Activated CD8-positive, alpha-beta memory T cell treated with anti-CD3 and anti-CD28 coated beads, Interleukin-2, amount 10 ng/mL, durations not matched to agents 7 days and 5 days (primary cell): ENCODE measurements at places on chromosomes 5 and 9. TPM values are rescaled to one million over a fixed set of nuclear protein-coding genes. Genes with fewer than 3 reads are reported as not detected.

GRCh38 chr5:8864053-8864452 is 681.8 kb downstream of the SEMA5A start:
- no peaks in the 10 kb centered on the region for H3K27me3 ChIP-seq
- no peak overlapping the region for H3K4me3 ChIP-seq
- no peaks in the 10 kb centered on the region for H3K36me3 ChIP-seq
- H3K4me1 ChIP-seq: no peaks in the 10 kb centered on the region

FAM170A gene
- total RNA-seq: not detected

HCN1 gene
- not detected for total RNA-seq

IL13 gene
- 4.8 TPM for total RNA-seq

GRCh38 chr5:134515801-134516200 is 9.7 kb upstream of the JADE2 start:
- DNase-seq: no peak
- H3K36me3 ChIP-seq: no peaks in the 10 kb centered on the region
- H3K27ac ChIP-seq: no peak overlapping the region

TRIM36 gene
- total RNA-seq: not detected

ZNF879 gene
- total RNA-seq: 3.5 TPM

GRCh38 chr5:132915681-132916080 is 42.2 kb downstream of the LEAP2 start:
- H3K27me3 ChIP-seq: no peaks in the 10 kb centered on the region
- H3K4me3 ChIP-seq: no peak overlapping the region
- DNase-seq: no peak

DNA sequence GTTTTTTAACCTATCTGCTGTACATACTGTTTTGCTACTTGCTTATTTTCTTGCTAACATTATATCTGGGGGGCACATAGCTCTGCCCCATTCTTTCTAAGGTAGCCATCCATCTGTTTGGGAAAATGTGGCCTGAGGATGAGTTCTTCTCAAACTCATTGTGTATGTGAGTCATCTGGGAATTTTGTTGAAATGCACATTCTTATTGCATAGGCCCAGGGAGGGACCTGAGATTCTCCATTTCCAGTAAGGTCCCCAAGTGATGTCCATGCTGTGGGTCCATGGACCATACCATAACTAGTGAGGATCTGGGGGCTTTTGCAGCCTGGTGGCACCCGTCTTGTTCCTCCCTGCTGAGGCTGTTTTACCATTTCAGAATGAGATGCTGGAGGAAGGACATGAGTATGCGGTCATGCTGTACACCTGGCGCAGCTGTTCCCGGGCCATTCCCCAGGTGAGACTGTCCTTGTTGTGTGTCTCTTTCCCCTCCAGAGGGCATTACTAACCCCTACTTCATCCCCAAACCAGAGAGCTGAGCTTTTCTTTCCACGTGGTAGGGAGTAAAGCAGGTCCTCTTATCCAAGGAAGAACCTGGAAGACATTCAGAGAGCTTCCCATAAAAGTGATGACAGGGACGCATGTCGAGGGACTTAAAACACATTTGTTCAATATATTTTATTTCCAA is 28.6 kb downstream of the CYFIP2 start:
- no peaks in the 10 kb centered on the region for H3K27me3 ChIP-seq
- H3K27ac ChIP-seq: no peak overlapping the region
- H3K4me1 ChIP-seq: peaks cover 39% of the 10 kb centered on the region

DNA sequence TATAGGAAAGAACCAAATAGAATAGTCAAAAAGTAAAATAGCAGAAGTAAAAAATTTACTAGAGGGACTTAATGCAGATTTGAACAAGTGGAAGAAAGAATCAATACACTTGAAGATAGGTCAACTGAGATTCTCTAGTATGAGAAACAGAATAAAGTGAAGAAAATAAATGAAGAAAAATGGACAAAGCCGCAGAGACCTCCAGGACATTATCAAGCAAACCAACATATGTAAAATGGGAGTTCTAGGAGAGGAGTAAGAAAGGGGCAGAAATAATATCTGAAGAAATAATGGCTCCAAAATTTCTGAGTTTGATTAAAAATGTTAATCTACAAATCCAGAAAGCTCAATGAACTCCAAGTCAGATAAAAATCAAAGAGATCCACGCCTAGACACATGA is 70.0 kb upstream of the ZBTB43 start:
- H3K36me3 ChIP-seq: peaks cover 4% of the 10 kb centered on the region
- H3K4me3 ChIP-seq: no peak overlapping the region
- no peaks in the 10 kb centered on the region for H3K4me1 ChIP-seq
- no peak overlapping the region for H3K27ac ChIP-seq
- no peak for DNase-seq
- peaks cover 39% of the 10 kb centered on the region for H3K27me3 ChIP-seq

GPR21 gene
- total RNA-seq: 0.37 TPM

DNA sequence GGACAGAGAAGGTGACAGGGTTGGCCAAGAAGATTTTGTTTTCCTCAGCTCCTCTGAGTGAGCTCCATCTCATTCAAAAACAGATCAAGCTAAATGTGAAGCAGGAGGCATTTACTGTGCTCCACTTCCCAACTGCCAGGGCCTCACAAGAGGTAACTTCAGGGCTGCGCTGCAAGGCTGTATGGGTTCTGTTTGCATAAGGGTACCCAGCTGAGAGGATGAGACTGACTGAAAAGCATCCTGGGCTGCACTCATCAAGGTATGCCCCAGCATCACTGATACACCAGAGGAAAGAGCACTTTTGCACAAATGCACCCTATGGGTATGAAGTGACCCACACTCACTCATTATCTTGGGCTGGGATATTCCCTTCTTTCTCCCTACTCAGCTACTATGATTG is 316.2 kb upstream of the HAPLN1 start:
- no peaks in the 10 kb centered on the region for H3K36me3 ChIP-seq
- DNase-seq: no peak
- no peaks in the 10 kb centered on the region for H3K27me3 ChIP-seq

TRAF2 gene
- total RNA-seq: 58.4 TPM

- no peaks in the 10 kb centered on the region for H3K36me3 ChIP-seq
- no peak overlapping the region for H3K4me3 ChIP-seq
- no peak overlapping the region for H3K27ac ChIP-seq
- peaks cover 2% of the 10 kb centered on the region for H3K27me3 ChIP-seq
- H3K4me1 ChIP-seq: peaks cover 10% of the 10 kb centered on the region
Observed at GRCh38 chr5:138065102-138065501, 18.7 kb upstream of the WNT8A start.

ADAMTS6 gene
- total RNA-seq: 4.0 TPM

DNA sequence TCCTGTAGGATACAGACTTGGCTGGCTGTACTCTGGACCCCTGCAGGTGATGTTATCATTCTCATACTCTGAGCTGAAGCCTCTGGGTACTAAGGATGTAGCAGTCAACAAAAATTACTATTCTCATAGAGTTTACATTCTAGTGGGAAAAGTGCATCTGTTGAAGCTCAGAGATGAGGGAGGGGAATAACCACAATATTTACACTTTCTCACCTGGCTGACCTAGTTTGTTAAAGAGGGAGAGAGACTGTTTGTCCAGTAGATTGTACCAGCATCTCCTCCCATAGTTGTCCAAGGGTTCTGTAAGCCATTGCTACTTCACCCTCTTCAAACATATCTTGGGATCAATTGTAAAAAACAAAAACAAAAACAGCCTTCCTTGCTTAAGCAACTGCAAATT is 33.8 kb upstream of the CHD1 start:
- no peak overlapping the region for H3K4me3 ChIP-seq
- no peak for DNase-seq
- H3K36me3 ChIP-seq: no peaks in the 10 kb centered on the region
- no peak overlapping the region for H3K27ac ChIP-seq
- H3K27me3 ChIP-seq: no peaks in the 10 kb centered on the region

- H3K4me1 ChIP-seq: peaks cover 10% of the 10 kb centered on the region
- no peak overlapping the region for H3K27ac ChIP-seq
- no peak for DNase-seq
- no peak overlapping the region for H3K4me3 ChIP-seq
- H3K36me3 ChIP-seq: peaks cover 52% of the 10 kb centered on the region
Observed at GRCh38 chr5:115616892-115617291, 8.9 kb downstream of the TMED7 start.

DNA sequence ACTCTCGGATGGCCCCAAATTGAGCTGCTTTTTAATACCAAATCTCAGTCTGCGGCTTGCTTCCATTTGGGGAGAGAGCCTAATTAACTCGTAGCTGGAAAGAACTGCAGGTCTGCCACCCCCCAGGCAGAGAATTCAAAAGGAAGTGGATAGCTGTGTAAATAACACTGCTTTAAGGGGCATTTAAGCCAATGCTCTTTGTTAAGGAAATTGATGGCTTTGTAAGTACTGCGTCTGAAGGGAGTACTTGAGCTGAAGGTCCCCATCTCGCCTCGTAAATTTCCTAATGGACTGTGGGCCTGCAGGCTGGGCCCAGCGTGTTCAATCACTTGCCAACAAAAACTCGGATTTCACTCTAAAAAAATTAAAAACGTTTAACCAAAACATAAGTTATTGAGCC is 132.7 kb downstream of the PAPPA start:
- H3K27ac ChIP-seq: no peak overlapping the region
- H3K36me3 ChIP-seq: no peaks in the 10 kb centered on the region
- H3K4me1 ChIP-seq: no peaks in the 10 kb centered on the region

ZBED3 gene
- 0.58 TPM for total RNA-seq

ADAMTS16 gene
- total RNA-seq: not detected

- no peak for DNase-seq
- no peaks in the 10 kb centered on the region for H3K27me3 ChIP-seq
- H3K36me3 ChIP-seq: no peaks in the 10 kb centered on the region
Observed at GRCh38 chr5:11048760-11049159, 287.7 kb upstream of the DAP start.

CTXN3 gene
- not detected for total RNA-seq
